CD4-positive, alpha-beta T cell treated with Interleukin-4 for 1 hour (primary cell): ENCODE measurements at places on chromosomes 16 and 17.

DNA sequence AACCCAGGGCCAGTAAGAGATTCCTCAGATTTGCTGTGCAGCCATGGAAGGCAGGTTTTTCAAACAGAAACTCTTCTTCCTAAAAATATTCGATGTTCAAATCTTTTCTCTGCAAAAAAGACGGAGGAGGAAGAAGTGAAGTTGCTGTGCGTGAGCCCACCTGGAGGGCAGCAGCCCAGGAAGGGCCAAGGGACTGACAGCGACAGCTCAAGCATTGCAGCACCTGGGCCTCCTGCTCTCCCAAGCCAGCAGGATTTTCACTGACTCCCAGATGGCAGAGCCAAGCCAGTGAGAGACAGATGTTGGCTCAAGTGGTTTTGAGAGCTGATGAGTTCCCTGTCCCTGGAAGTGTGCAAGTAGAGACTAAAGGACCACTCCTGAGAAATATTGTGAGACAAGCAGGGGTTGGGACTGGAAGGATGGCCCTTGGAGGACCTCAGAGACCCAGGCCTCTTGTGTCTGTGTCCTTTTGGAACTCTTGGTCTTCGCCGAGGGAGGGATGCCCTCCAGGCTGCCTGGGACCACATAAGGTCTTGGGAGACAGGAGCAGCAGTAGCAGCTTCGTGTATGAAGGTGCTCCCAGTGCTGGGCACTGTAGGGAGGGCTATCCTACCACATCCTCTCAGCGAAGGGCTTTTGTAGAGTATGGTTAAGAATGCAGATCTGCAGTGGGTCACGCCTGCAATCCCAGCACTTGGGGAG lies 29.3 kb upstream of the TNFRSF13B start:
- no peak for DNase-seq

DNA sequence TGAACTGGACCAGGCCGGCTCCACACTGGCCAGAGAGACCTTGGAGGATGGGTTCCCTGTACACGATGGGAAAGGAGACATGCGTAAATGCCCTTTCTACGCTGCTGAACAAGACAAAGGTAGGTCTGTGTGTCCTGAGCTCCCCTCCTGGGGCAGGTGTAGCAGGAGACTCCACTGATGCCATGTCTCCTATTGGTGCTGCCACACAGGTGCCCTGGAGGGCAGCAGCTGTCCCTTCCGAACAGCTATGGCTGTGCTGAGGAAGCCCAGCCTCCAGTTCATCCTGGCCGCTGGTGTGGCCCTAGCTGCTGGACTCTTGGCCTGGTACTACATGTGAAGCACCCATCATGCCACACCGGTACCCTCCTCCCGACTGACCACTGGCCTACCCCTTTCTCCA lies 29.2 kb downstream of the CDIP1 start:
- DNase-seq: no peak

GRCh38 chr16:30382111-30382881 lies at the start of gene SEPTIN1:
TSS of gene SEPTIN1 (minus strand) at chr16:30382561. CDS start at chr16:30382542, 19 bp downstream.
- DNase-seq: peak; percentile 80

DNA sequence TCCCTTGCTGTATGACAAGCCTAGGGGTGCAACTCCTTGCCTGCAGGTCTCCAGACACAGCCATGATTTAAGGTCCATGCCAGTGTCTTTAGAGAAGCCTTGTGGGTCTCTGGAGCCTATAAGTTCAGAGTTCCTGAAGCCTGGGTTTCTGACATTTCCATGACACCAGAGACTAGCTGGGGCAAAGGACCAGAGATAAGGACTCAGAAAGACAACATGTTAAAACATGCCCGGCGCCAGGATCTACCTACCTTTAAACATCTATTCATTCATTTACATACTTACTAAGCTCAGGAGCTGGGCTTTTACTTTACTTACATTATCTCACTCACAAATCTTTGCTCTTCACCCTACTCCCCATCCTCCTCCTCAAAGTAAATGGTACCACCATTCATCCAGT lies 1.5 kb downstream of the MRPL27 start:
- DNase-seq: no peak
